ENCODE measurements at places on chromosomes 5 and 9.

DNA sequence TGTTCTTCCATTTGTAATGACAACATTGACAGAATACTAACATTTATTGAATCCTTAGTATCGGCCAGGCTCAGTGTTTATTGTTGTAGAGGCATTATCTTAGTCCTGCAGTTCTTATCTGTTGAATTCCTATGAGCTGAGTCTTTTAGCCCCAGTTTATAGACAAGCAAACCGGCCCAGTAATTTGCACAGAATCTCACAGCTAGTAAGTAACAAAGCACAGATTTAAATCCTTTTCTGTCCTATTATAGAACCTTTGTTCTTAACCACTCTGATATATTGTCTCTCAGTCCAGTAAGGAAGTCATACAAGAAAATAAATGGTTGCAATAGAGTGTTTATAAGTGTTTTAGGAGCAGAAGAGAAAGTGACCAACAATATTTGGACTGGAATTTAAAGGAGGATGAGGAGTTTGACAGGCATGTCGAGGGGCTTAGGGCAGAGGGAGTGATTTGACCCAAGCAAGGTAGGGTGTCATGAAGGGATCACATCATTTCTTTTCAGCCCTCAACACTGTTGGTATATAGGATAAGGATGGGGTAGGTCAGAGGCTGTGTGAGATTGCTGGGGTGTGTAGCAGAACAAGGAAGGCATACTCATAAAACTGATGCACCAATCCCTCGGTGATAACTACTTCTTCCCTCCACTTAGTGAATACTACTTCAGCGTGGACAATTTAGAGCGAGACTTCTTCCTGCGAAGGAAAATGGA is 39.5 kb downstream of the LARP1 start:
- DNase-seq: no peak

DNA sequence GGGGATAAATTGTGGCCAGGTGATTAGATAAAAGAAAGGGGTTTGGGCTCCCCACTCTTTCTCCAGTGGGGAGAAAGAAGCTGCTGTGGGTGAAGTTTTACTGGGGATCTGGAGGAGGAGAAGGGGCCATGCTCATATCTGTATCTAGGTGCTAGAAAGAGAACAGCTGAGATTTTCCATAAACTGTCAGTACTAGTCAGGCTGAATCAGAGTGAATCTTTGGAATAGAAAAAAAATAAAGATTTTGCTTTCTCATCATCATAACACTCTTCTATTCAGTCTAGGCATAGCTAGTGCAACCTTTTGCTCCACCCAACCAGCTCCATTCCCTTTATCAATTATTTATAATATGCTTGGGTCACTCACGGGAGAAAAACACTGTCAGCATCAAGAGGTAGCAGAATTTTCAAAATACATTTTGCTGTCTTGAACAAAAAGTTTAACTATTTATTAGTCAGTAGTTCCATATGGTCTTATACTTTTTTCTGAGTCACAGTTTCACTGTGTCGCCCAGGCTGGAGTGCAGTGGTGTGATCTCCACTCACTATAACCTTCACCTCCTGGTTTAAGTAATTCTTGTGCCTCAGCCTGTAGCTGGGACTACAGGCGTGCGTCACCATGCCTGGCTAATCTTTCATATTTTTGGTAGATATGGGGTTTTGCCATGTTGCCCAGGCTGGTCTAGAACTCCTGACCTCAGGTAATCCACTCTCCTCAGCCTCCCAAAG is 21.3 kb upstream of the ERMP1 start:
- DNase-seq: no peak

GRCh38 chr5:87754009-87754757 is 341.5 kb upstream of the CCNH start:
- no peak for DNase-seq

- DNase-seq: peak; percentile 71
These were observed 19.7 kb downstream of the ANXA2R start for GRCh38 chr5:43020399-43020746.

- no peak for DNase-seq
These were observed 231.4 kb upstream of the TRPM3 start for GRCh38 chr9:71352837-71353236.

- DNase-seq: no peak
These were observed 58.3 kb upstream of the ADAMTS2 start for GRCh38 chr5:179403426-179404147.

GRCh38 chr5:142472306-142472951 is 147.6 kb upstream of the SPRY4 start:
- no peak for DNase-seq

GRCh38 chr5:102624405-102624804 is 125.6 kb upstream of the SLCO6A1 start:
- DNase-seq: no peak

- DNase-seq: peak; percentile 80
These were observed 76.0 kb downstream of the ARL15 start for GRCh38 chr5:54234304-54234933.

GRCh38 chr9:89891591-89892304 is 286.9 kb downstream of the GADD45G start:
- DNase-seq: no peak

GRCh38 chr9:69047371-69047770 is 11.8 kb downstream of the FXN start:
- DNase-seq: no peak

GRCh38 chr9:110148384-110148783 is 59.6 kb downstream of the C9orf152 start:
- DNase-seq: peak; percentile 28

GRCh38 chr9:79617395-79617794 is 45.6 kb downstream of the TLE4 start:
- DNase-seq: no peak

DNA sequence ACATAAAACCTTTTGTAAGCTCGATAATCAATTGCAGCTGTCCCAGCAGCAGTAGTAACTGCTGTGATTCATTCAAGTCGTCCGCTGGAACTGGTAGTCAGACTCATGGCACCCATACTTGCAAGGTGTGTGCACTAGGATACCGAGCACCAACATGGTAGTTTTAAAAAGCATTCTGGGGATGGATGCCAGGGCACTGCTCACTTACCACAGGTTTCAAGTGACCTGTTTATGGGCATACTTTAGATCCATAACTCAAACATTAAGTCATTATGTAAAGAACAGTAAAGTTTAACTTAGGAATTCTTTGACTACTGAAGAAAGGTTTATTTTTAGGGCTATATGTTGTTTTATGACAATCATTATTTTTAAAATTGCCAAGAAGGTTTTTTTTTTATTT is 2277.6 kb downstream of the MAT2B start:
- DNase-seq: no peak

DNA sequence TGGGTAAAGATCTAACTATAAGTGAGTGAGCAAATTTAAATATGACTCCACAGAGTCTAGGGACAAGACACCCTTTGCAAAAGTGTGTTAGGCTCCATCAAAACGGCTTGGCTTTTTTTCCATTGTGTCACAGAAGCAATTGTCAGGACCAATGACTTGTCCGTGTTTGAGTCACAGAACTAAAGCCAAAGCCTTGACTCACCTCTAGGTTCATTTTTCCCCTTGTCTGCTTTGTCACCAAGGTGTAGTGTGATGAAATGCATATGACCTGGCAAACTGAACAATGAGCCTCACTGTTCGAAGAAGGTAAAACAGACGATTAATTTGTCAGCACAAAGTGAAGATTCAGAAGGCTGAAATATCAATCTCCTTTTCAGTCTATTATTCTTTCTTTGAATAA is 331.0 kb downstream of the GLIS3 start:
- DNase-seq: no peak

DNA sequence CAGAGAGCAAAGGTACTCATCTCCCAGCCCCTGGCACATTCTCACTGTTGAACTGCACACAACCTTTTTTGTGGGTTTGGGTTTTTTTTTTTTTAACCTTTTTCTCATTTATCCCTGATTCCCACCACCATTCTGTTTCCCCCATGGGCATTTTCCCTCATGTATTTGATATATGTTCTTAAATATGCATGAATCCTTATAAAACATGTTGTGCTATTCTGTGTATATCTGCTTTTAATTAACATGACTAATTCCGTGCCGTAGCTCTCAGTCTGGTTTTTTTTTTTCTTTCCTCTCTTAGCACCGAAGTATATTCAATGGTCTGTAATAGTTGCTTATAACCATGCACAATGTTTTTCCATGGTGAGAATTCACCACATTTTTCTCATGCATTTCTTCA is 204.5 kb downstream of the RGS3 start:
- no peak for DNase-seq

- peak; percentile 71 for DNase-seq
These were observed 86.3 kb upstream of the MELK start for GRCh38 chr9:36486329-36486932.

DNA sequence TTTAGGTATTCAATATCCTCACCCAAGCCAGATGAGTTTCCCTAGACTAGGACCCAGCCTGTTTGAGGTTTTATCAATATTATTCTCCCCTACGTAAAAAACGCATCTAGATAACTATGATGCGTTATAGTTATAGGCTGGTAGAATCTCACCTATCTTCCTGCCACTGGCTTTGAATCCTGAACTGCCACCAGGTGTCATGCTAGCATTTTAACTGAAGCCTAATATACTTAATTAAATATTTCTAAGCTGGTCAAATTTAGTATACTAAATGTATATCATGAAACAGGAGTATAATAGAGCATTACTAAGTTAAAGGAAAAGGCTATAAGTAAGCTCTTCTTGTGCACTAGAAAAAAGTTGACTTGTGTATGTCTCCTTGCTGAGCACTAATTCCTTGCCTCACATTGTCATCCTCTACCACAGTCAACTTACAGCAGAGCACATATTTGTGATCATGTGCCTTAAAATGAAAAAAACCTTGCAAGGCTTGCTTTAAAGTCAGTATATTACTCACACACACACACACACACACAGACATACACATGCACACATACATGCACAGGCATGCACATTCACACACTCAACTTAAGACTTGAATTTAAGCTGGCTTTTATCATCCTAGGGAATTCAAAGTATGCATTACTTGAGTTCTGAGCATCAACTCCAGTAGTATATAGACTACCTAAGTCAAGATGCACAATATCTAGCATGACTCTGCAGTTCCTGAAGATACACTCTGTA is 303.4 kb downstream of the ADGRV1 start:
- DNase-seq: no peak

DNA sequence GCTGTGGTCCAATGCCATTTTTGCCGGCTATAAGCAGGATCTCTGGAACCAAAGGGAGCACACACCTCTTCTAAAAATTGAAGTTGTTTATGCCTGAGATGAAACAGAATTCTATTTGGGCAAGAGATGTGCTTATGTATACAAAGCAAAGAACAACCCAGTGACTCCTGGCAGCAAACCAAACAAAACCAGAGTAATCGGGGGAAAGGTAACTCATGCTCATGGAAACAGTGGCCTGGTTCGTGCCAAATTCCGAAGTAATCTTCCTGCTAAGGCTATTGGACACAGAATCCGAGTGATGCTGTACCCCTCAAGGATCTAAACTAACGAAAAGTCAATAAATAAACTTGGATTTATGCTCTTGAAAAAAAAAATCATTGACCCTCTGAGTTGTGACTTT is 178.7 kb downstream of the CEMIP2 start:
- no peak for DNase-seq

DNA sequence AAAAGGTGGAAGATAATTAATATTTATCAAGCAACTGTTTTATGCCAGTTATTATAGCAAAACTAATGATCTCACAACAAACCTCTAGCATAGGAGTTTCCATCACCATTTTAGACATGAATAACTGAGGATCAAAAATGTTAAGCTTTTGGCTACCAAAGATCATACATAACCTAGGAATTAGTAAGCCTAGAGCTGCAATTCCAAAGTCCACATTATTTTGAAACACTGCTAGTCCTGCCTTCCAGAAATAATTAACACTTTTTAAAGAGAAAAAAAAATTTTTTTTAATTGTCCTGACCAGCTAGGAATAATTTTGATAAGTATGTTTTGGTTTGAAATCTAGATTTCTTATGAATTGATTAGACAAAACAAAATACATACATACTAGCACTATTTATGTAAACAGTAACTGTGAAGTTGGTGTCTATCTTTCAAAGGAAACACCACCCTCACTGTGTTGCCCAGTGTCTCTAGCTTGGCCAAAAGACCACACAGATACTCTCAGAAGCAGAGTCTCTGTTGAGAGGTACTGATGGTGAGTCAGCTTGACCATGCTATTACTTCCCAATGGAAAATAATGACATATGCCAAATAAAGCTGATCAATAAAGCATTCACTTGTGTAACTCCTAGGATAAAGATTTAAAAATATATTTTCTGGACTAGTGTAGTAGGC is 422.4 kb downstream of the CCDC171 start:
- DNase-seq: no peak

DNA sequence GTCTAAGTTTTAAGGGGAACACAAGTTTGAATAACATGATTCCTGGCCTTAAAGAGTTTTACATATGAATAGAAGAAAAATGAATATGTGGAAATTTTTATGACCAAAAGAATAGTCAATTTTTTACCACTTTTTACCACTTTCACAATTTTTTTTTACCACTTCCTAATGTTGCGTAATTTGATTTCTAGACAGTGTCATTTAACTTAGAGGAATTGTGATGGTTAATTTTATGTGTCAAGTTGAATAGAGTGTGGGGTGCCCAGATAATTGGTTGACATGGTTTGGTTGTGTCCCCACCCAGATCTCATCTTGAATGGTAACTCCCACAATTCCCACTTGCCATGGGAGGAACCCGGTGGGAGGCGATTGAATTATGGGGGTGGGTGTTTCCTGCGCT is 416.6 kb downstream of the KIF4B start:
- DNase-seq: no peak

DNA sequence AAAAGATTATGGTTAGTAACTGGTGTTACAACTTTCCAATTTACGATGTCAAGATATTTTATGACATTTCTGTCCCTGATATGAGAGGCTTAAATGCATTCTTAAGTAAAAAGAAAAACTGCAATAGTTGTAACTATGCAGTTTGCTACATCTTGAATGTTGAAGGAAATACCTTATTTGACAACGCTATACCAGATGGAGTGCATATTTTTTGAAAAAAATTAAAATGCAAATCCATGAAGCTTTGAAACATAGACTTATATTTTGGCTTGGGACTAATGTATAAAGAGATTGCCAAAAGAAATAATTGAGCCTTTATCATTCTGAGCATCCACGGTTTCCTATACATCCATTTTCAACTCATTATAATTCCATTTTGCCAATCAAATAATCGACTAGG is 579.4 kb downstream of the TAF11L14 start:
- DNase-seq: no peak

DNA sequence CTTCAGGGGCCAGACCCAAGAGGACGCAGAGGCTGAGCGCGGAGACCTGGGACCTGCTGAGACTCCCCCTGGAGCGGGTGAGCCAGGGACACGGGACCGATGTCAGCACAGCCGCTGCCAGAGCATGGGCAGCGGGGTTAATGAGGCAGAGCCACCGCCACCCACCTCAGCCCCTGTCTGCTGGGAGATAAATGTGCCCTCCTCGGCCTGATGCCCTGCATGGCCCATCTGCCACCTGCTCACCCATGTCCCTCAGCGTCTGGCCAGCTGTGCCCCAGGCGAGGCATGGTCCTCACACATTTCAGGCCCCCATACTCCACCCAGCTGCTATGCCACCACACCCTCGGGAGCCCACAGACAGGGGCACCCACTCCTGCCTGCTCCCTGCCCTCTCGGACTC is 14.9 kb downstream of the DNLZ start:
- DNase-seq: no peak

- DNase-seq: no peak
These were observed 5.4 kb downstream of the LSM11 start for GRCh38 chr5:157748760-157749461.

GRCh38 chr5:61820836-61821235 is 485.2 kb upstream of the KIF2A start:
- no peak for DNase-seq
